Smooth muscle cell of bladder (primary cell): ENCODE measurements at places on chromosomes 6 and 20. TPM values are rescaled to one million over a fixed set of nuclear protein-coding genes. Genes with fewer than 3 reads are reported as not detected.

The ERVFRD-1 gene
- not detected in 2 replicates for total RNA-seq

The KCNK17 gene
- total RNA-seq: not detected in 2 replicates

The CCM2L gene
- total RNA-seq: not detected in 2 replicates

The PLA2G7 gene
- 0.09 TPM in 1 of 2 replicates, not detected in the other for total RNA-seq

The CLPSL1 gene
- not detected in 2 replicates for total RNA-seq

The NKAIN4 gene
- total RNA-seq: 0.18 TPM in 1 of 2 replicates, not detected in the other

The ZFP57 gene
- 0.37 TPM in 1 of 2 replicates, not detected in the other for total RNA-seq

The WFDC10B gene
- 0.14 TPM in 1 of 2 replicates, not detected in the other for total RNA-seq

The ROMO1 gene
- total RNA-seq: 352 and 507 TPM in 2 replicates

The SPEF1 gene
- total RNA-seq: 0.14 and 0.28 TPM in 2 replicates

The LY6G6F gene
- total RNA-seq: not detected in 2 replicates

The BPIFB2 gene
- not detected in 2 replicates for total RNA-seq

The RHAG gene
- total RNA-seq: not detected in 2 replicates

The SLC22A3 gene
- 0.43 and 3.0 TPM in 2 replicates for total RNA-seq

The ENPP5 gene
- 0.46 and 0.85 TPM in 2 replicates for total RNA-seq

The CLVS2 gene
- under 0.01 TPM in 2 replicates for total RNA-seq

The SIRPD gene
- not detected in 2 replicates for total RNA-seq

The PTK6 gene
- under 0.01 and 0.09 TPM in 2 replicates for total RNA-seq

The PRL gene
- total RNA-seq: under 0.01 TPM in 1 of 2 replicates, not detected in the other

The SLC26A8 gene
- 0.09 and 0.14 TPM in 2 replicates for total RNA-seq

The MRAP2 gene
- 0.28 and 0.65 TPM in 2 replicates for total RNA-seq
